Stimulated activated CD4-positive, alpha-beta T cell treated with anti-CD3 and anti-CD28 coated beads, TNF-alpha, amount 100 ng/mL, for 4 hours (primary cell): ENCODE measurements at places on chromosomes 7 and 10.

GRCh38 chr10:43961523-43962345 is 313.1 kb upstream of the ZNF32 start:
- no peak for DNase-seq

GRCh38 chr7:43686991-43687390 is 42.3 kb downstream of the COA1 start:
- no peak for DNase-seq

- no peak for DNase-seq
Measured at GRCh38 chr7:55438085-55438756, 73.1 kb downstream of the LANCL2 start.

- DNase-seq, result no peak
Measured at GRCh38 chr10:75170215-75170614, 40.4 kb upstream of the VDAC2 start.

GRCh38 chr7:37527109-37527508 is 78.4 kb upstream of the ELMO1 start:
- no peak for DNase-seq

- DNase-seq, result no peak
Measured at GRCh38 chr10:123381224-123381623, 227.0 kb downstream of the BUB3 start.

DNA sequence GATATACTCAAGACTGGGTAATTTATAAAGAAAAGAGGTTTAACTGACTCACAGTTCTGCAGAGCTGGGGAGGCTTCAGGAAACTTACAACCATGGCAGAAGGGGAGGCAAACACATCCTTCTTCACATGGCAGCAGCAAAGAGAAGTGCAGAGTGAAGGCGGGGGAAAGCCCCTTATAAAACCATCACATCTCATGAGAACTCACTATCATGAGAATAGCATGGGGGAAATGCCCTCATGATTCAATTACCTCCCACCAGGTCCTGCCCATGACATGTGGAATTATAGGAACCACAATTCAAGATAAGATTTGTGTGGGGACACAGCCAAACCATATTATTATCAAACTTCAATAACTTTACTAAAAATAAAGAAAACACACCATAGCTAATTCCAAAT is 30.4 kb upstream of the JAZF1 start:
- no peak for DNase-seq

- DNase-seq, result peak; percentile 7
Measured at GRCh38 chr10:83871187-83872081, 267.9 kb upstream of the GHITM start.

DNA sequence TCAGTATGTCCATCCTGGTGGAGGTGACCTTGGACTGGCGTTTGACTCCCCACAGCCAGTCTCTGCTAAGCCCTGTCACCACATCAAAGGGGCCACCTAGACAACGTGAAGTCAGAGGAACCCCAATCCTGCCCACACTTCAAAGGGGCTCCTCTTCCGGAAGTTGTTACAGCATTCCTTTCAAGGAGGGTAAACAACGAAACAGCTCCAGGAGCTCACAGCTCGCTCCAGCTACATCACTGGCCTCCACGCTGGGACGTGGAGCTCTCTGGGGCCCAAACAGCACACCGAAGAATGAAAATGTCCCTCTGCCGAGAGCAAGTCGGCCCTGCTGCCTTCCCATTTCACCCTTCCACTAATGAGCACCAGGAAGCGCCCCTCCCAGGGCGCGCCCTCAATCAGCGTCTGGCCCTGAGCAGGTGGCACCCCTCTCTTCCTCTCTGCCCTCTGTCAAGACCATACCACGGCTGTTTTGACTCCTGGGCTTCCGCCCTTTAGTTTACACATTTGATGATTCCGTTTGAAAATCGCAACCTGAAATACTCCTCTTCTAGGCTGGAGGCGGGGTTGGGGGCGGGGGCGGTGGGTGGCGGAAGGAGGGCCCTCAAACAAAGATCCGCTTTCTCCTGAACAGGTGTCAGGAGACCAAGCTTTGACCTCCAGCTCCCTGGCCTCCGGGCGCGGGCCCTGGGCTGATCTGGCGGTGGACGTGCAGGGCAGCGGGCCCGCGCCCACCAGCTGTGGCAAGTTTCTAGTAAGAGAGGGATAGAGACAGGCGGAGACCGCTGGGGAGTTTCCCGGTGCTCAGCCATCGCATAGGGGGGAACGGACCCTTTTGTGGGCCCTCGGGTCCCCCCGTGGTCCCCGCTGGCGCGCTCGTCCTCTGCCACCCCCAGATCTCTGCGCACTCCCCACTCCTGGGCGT is 53.1 kb upstream of the KDM7A start:
- DNase-seq, result peak; percentile 36

GRCh38 chr7:33671531-33672262 is 233.6 kb upstream of the BMPER start:
- no peak for DNase-seq

DNA sequence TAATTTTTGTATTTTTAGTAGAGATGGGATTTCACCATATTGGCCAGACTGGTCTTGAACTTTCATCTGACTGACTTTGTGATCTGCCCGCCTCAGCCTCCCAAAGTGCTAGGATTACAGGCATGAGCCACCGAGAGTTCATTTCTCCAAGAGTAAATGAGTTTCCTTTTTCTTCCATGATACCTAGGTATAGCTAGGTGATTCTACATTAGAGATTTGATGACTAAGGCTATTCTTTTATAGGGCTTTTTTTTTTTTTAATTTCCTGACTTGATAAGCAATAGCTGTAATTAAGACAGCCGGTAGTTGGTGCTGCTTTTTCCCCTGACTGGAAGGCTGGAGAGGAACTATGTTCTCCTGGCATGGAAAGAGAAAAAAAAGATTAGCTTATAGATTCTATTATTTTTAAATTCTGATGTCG is 3.3 kb downstream of the PTPN12 start:
- DNase-seq, result no peak

DNA sequence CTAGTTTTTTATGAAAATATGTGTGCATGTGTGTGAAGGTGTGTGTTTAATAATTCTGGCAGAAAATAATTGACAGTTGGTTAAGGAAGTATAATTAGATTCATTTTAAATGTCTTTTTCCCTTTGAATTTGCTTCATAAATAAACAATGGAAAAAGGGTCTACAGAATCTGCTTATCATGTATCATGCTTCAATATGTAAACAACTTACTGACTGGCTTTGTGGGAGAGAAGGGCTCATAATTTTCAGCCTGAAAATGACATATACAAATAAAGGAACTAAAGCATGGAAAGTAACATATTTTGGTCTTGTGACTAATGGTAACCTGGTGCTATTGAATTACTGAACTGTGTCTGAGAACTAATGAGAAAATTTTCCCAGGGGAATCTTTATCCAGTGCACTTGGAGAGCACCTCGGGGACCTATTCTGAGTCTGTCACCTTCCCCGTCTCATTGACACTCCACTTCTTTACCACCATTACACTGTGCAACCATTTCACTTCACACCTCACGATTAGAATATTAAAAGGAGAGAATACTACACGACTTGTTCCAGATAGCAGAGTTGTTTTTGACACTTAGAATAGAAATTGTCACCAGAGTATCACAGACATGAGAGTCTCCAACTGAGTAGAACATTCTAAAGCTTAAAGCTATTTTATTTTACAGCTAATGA is 298.6 kb downstream of the TFEC start:
- no peak for DNase-seq

DNA sequence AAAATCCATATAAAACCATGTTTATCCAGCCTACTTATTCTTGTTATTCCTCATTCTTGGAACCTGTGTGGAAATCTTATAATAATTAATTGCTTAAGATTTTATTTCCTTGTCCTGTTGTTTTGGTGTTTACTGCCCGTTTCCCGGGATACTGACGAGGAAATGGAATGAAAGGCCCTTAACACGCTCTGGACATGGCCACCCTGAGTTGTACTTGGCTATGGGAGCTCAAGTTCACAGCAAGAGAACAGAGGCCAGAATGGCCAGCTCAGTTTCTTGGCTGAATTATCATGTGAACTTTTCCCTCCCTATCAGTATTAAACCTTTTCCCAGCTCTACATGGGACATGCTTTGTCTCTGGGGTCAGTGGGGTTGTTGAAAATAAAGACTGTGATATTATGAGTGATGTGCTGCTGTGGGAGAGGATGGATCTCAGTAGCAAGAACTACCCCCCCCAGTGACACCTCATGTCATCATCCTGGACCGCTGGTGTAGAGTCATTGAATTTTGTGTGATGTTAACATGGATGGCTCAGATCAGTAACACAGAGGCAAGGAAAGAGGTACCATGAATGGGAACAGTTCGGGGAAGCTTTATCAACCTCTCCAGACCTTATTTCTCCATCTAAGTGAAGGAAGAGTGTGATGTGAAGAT is 87.0 kb upstream of the IGFBP3 start:
- DNase-seq, result no peak

DNA sequence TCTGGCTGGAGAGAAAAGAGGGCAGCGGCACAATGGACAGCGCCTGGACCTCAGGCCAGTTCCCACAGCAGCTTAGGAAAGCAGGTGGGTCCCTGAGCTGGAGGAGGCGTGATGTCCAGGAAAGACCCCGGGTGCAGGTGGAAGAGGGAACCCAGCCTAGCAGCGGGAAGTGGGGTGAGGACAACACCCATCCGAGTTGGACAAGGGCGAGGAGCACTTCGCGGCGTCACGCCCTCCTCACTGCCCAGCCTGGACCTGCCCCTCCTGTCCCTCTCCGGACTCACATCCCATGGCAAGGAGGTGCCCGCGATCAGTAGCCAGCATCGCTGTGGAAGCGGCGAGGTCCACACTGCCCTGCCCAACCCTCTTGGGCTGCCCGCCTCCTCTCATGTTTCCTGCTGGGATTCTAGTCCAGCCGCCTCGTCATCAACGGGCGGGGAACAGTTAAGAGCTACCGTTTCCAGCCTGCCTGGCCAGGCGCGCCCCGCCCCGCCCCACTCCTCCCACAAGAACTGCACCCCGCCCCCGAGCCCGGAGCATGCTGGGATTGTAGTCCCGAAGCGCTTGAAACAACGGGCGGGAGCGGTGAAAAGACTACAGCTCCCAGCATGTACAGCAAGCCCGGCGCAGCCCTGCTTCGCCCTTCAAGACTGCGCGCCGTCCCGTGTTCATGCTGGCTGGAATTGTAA is 930.6 kb upstream of the ZNF722 start:
- no peak for DNase-seq

DNA sequence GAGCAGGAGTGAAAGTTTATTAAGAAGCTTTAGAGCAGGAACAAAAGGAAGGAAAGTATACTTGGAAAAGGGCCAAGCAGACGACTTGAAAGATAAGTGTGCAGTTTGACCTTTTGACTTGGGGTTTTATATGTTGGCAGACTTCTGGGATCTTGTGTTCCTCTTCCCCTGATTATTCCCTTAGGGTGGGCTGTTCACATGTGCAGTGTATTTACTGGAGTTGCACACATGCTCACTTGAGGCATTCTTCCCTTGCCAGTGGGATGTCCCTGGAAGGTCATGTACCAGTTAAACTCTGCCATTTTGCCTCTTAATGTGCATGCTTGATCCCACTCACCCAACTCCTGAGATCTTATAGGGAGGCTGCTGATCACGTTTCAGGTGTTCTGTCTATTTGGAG is 23.4 kb upstream of the ARHGAP12 start:
- no peak for DNase-seq

- DNase-seq, result no peak
Measured at GRCh38 chr7:91632234-91632940, 248.1 kb downstream of the MTERF1 start.

- DNase-seq, result no peak
Measured at GRCh38 chr7:116491887-116492653, 7.5 kb upstream of the CAV2 start.

DNA sequence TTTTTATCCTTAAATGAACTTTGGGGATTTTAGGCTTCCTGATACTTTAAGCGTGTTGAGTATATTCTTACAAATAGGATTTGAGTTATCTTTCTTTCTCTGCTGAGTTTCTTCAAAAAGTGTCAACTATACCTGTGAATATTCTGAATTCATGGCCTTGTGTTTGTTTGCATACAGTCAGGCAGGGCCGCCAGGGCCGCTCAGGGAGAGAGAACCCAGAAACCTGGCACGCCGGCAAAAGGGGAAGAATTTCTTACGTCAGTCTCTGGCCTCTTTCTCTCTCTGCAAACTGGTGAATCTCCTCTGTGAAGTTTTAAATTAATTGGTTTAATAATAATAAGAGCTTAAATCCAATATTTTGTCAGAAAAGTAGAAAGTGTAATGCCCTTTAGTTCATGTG is 29.3 kb upstream of the BNIP3 start:
- no peak for DNase-seq

DNA sequence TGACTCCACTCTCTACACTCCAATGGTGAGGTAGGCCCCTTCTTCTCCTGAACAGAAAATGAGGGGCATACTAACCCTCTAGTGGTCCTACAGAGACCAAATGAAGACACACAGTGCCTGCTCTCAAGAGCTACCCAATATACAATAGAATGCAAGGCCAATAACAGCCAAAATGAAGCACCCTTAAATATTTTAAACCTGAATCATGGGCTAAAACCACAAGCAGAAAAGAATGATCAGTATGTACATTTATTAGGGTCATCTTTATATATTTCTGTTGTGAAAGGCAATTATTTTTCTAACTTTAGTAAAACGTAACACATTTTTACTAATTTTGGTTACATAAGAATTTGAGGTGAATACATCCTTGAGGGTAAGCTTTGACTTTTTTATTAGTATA is 49.9 kb upstream of the COL1A2 start:
- no peak for DNase-seq

- DNase-seq, result no peak
Measured at GRCh38 chr10:58291538-58292174, 22.7 kb downstream of the CISD1 start.

DNA sequence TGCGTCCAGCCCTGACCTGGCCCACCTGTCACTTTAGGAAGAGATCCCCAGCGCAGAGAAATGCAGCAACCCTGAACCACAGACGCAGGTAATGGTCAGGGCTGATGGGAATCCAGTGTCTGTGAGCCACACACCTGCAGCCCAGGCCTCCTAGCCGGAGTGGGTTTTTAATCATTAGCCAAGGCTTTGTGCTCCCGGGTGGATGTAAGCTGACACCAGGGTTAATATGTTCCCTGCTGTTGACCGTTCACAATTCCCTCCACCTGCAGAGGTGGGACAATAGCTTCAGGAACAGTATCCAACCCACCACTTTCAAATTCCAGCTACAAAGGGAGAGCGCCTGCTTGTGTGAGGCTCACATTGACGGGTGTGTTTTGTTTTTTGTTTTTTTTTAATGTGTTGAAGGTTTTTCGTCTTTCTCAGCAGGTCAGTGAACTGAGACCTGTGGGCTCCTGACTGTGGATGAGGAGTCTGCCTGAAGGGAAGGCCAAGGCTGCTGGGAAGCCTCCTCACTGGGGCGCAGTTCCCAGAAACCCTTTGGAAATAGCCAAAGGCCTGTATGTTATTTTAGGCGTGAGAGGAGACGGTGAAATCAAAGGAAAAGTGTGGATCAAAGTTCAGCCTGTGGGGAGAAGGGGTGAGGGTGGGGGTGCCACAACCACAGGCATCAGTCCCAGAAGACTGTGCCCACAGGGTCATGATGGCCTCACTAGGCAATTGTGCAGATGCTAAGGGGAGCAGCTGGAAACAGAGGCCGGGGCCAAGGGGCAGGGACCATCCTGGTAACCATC is 111.1 kb downstream of the TNS3 start:
- no peak for DNase-seq
